ENCODE measurements at places on chromosomes 6 and 20.

DNA sequence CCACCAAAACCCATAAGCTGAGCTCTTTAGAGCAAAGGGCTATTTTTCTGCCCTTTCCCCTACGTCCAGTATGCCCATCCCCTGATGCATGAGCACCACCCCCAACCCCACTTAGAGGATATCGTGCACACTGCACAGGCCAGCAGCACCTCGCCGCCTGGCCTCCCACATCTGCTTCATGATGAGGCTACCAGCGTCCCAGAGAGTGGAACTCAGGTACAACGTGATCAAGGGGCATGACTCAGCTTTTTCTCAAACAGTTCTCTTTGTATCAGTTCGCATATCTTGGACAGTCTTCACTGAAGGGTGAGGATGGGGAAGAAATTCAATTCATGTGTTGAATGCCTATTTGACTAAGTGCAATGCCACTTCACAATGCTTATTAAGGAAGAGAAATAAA lies 81.9 kb upstream of the QKI start:
- DNase-seq = no peak

- DNase-seq = no peak
These were observed 22.2 kb downstream of the TNXB start for GRCh38 chr6:32086661-32087573.

DNA sequence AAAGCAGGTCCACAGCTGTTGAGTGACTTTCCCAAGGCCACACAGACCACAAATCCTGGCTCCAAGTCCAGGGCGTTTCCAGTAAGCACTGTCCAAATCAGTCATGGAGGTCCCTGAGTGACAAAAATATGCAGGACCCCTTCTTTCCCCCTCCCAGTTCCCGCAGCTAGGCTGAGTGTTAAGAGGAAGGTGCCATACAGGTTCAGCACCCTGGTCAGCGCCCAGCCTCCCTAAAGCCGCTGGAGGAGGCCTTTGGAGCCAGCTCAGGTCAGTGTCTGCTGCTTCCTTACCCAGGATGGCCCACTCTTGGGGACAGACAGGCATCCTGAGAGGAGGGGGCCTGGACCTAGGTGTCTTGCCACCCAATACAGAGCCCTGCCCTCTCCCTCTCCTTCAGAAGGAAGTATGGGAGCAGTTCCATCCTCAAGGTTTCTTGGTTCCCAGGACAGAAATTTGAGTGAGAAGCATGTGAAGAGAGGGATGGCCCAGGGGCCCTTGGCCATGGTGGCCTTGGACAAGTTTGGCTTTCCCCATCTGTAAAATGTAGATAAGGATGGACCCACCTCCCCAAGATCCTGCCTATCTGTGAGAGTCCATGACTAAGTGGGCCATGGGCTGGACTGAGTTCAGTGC lies 13.2 kb downstream of the TMEM74B start:
- DNase-seq = peak; percentile 24

- DNase-seq = peak; percentile 24
These were observed 23.9 kb upstream of the ASXL1 start for GRCh38 chr20:32333988-32334885.

DNA sequence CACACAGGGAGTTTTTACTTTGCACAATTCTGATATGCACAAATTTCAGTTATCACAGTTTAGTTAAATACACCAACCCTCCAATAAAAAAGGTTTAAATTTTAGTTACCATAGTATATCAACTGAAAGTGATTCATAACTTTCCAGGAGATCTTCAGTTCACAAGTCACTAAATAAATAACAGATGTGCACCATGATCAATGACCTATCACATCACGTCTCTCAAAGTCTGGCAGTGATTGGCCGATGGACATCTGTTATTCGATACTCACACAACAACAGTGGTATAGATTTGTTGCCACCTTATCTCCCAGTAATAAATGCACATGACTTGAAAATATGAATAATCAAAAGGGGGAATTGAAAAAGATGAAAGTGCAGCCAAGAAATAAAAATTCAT lies 66.8 kb upstream of the PTCHD4 start:
- no peak for DNase-seq

DNA sequence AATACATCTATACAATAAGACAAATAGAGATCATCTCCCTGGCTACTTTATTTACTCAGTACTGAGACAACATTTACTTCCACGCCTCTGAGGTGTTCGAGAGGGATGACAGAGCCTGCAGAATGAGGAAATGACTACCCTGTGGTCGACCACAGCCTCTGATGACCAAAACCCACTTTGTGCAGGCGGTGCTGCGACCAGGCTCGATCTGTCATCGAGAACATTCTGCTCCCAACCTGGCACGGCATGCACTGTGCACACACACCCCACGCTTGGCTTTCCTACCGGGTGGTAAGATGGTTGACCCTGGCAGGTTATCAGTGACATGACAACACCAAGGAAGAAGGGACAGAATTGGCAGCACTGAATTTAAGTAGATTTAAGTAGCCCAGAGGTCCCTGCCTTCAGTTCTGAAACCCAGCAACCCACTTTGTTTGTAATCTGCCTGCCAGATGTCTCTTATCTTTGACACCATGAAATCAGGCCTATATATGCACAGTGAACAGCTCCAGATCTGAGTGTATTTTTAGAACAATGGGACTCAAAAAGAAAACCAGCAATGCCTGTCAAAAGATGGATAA lies 42.6 kb downstream of the TTI1 start:
- no peak for DNase-seq

Measured in NCI-H460 (cell line).